Activated gamma-delta T cell treated with Interleukin-2 at 50 U/mL for 16 hours (primary cell): ENCODE measurements at places on chromosomes 1 and 21.

DNA sequence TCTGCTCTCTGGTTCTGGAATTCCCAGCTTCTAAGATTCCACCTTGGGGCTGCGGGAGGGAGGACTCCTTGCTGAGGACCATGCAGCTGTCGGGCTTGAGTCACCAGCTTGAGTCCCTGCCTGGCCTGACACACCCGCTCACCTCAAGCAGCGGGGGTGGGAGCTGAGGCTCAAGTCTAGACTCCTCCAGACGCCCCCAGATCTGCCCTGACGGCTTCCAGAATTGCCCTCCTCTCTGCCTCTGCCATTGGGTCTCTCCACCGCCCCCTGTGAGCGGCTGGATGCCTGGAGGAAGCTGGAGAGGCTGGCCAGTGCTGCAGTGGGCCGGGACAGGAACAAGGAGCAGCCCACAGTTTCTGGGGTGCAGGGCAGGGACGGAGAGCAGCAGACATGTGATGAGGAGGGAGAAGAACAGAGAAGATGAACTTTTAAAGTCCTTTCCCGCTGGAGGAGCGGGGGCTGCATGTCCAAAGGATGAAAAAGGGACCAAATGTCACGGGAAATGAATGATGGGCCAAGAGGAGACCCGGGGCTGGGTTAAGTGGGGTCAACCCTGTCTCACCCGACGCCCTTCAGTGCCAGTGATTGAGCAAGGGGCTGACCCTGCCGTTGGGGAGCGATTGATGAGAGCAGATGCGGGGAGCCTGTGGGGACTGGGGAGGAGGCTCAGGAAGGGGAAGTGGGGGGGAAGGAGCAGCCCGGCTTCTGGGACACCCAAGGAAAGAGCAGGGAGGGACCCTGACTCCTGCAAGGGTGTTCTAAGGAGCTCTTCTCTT, 13.5 kb downstream of the CRABP2 start:
- no peak for DNase-seq

- DNase-seq = no peak
These were observed 186.8 kb downstream of the SMYD3 start for GRCh38 chr1:246320286-246320685.

DNA sequence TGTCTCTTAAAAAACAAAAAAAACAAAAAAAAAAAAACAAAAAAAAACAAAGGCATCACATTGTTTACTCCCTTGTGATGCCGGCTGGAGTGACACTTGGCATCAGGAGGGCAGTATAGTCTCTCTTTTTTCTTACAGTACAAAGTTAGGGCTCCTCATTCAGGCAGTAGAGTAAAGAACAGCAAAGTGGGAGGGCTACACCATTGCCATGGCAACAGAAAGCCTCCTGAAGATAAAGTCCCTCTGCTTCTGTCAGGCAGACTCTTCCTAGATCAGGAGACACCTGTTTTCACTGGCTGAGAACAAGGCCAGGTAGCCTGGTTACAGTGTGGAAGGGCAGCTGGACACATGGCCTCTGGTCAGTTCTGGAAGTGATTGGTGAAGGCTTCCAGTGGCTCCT, 41.3 kb upstream of the RAB3GAP2 start:
- no peak for DNase-seq

DNA sequence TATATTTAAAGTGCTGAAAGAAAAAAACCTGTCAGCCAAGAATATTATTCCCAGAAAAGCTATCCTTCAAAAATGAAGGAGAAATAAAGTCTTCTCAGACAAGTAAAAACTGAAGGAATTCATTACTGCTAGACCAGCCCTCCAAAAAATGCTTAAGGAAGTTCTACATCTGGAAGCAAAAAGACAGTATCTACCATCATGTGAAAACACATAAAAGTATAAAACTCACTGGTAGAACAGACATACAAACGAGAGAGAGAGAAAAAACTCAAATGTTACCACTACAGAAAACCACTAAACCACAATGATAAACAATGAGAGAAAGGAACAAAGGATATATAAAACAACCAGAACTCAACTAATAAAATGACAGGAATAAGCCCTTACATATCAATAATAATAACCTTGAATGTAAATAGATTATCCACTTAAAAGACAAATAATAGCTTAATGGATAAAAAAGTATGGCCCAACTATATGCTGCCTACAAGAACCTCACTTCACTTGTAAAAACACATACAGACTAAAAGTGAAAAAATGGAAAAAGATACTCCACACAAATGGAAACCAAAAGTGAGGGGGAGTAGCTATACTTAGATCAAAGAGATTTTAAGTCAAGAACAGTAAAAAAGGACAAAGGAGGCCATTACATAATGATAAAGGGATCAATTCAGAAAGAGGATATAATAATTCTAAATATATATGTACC, 22.0 kb downstream of the NSL1 start:
- DNase-seq = no peak

GRCh38 chr1:219153723-219154122, 20.0 kb upstream of the LYPLAL1 start:
- no peak for DNase-seq

DNA sequence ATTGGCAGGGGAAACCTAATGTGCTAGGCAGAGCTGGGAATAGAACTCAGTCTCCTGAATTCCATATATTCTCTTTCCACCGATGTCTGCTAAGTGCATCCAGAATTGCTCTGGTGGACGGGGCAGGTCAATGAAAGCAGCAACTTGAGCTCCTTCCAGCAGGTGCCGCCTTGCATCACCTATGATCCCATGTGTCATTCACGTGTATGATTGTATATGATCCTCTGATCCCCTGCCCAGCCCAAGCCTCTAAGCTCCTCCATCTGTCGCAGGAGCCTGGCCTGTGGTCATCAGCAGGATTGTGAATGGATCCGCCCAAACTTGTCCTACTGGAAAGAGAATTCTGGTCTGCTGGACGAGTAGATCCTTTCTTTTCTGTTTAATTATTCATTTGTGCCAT, 13.1 kb downstream of the ACTA1 start:
- no peak for DNase-seq

- no peak for DNase-seq
These were observed 59.0 kb downstream of the SLC35A3 start for GRCh38 chr1:100028765-100029164.

DNA sequence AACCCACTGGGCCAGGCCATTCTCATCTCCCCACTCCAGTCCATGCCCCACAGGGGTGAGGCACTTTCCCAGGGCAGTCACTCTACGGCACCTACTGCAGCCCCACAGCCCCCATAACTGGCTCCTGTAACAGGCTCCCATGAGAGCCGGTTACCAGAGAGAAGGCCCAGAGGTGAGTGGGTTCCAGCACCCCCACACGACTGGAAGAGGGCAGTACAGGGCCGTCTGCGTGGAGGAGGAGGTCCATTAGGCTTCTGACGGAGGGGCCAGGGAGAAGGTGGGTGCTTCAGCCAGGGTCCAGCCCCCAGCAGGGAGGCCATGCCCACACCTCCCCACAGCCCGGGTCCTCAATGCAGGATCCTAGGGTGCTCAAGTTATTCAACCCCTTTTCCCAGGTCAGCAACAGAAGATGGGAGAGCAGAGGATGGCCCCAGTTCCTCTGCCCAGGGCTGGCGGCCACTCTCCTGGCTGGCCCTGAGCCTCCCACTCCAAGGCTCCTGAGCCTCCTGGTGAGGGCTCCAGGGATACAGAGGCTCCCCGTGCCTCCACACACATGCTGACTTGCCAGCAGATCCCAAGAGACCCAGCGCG, 1.6 kb downstream of the ACAP3 start:
- no peak for DNase-seq

- no peak for DNase-seq
These were observed 63.6 kb upstream of the CACYBP start for GRCh38 chr1:174935961-174936727.

GRCh38 chr1:159201642-159202041, 3.0 kb upstream of the ACKR1 start:
- no peak for DNase-seq

DNA sequence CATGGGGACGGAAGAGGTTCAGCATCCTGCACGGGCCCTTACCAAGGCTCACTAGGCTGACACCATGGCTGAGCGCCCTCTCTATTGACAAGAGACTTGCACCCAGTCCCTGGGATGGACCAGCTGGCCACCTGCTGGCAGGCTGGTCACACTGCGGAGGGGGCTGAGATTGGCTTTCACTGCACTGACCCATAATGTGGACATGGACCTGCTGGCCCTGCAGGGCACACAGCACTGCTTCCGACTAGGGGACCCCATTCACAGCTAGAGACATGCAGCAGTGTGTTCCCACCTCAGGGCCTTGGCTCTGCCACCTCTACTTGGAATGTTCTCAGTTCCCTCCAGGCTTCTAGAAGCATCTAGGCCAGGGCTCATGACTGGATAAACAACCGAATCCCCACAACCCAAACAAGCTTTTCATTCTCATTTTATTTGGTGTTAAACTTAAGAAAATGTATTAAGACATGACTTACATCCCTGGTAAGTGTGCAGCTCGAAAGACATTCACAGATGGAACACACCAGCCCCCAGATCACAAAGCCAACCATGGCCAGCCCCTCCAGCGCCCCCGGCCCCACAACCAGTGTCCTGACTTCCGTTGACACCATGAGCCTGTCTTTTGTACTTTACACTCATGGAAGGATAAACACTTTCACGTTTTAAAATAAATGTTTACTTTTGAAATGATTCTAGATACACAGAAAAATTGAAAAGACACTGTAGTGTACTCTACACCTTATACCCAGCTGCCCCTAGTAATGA, 9.3 kb upstream of the SRARP start:
- peak; percentile 28 for DNase-seq

- no peak for DNase-seq
These were observed 38.3 kb downstream of the SDCCAG8 start for GRCh38 chr1:243293941-243294722.

- DNase-seq = no peak
These were observed 8.3 kb upstream of the ZC3H11B start for GRCh38 chr1:219621047-219621786.

DNA sequence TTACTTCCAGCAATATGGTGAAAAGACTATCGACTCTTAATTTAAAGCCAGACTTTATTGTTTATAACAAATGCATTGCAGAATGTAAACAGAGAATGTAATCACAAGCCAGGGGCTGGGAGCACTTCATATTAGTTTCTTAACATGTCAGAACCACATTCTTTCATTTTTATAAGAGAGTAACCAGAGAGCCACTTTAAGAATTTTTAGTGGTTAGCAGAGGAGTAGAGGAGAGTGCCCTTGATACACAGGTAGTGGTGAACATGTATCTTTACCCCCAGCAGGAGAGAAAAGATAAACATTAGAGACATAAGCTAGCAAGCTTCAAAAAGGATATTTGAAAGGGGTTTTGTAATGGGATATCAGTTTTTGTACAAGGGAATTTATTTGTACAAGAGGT, 11.1 kb downstream of the AMY2B start:
- DNase-seq = no peak

GRCh38 chr1:75554870-75555269, 56.0 kb downstream of the SLC44A5 start:
- no peak for DNase-seq

DNA sequence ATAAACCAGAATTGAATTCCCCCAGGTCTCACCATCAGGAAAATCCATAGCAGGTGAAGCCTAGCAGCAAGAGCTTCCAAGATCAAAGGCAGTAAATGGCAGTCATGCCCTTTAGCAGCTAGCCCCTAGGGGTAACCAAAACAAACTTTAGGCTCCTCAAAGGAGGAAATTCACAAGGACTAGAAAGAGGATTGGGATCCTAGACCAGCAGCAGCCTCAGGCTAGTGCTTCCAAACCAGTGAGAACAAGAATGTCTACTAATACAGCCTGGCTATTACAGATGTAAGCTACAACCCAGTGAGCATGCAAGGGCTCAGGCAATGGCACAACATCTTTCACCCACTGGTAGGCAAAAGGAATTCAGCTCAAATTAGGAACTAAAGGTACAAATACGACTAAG, 11.1 kb upstream of the RIMKLA start:
- DNase-seq = no peak

- peak; percentile 55 for DNase-seq
These were observed 10.8 kb downstream of the SLC37A1 start for GRCh38 chr21:42524341-42525028.

GRCh38 chr1:42240966-42241755, 76.6 kb upstream of the GUCA2A start:
- no peak for DNase-seq

- DNase-seq = no peak
These were observed 35.5 kb upstream of the MAP10 start for GRCh38 chr1:232769733-232770132.

DNA sequence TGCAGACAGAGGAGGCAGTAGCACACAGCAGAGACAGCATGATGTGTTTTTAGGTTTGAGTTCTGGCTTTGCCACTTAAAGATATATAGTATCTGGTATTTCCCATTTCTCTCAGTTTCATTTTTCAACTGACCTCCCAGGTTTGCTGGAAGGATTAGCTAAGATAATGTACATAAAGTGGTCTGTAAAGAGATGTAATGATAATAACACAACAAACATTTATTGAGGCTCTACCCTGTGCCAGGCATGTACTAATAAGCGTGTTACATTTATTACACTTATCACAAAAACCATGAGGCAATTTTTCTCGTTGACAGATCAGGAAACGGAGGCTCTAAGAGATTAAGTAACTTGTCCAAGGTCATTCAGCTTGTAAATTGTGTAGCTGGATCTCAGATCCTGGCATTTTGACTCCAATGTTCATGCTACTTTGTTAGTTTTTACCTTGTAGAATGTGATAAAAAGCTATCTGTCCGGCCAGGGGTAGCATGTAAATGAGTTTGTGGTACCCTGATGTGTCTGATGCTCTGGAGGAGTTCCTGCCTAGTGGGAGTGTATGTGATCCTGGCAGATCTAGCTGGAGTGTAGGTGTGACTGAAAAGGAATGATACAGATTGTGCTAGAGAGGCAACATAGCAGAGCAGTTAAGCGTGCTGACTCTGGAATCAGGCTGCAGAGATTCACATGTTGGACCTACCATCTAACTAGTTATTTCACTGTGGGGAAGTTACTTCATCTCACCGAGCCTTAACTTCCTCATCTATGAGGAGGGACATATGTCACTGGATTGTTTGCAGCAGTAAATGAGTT, 146.6 kb downstream of the VPS13D start:
- DNase-seq = no peak
